Mesothelial cell of epicardium (in vitro differentiated cells): ENCODE measurements at places on chromosomes 5 and 9.
A peak's percentile ranks its signal among the peaks of the same experiment; 100 is the strongest.

DNA sequence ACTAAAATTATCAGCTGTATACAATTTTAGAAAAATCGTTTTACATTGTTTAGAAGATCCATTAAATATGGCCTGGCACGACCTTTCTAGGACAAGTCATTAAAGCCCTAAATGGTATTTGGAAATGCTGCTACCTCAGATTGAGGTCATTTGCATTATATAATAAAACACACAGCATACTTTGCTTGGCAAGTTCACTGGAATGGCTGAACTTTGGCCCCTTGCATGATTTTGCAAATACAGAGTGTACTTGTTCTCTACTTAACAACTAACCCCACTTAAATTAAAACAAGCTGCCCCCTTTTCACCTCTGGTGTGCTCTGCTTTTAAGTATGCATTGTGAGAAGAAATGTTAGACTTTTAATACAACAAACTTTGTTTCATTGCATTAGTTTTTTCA is 860.1 kb downstream of the PTPRD start:
- no peak for DNase-seq

DNA sequence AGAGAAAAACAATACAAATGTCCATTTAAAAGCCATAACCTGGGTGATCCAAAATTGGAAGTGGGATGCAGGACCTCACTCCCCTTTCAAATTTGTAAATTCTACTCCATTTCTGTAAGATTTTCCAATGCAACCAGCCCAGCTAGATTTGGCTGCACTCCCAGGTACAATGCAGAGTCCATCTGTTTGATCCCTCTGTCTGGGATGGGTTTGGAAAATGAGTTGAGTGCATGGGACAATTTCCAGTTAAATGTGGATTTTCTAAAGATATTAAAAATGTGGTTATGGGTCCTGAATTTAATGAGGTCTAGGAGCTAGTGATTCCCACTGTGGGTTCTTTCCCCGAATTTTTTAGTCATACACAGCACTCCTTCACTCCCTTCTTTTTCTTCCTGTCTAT is 104.0 kb upstream of the ATP10B start:
- DNase-seq = no peak

DNA sequence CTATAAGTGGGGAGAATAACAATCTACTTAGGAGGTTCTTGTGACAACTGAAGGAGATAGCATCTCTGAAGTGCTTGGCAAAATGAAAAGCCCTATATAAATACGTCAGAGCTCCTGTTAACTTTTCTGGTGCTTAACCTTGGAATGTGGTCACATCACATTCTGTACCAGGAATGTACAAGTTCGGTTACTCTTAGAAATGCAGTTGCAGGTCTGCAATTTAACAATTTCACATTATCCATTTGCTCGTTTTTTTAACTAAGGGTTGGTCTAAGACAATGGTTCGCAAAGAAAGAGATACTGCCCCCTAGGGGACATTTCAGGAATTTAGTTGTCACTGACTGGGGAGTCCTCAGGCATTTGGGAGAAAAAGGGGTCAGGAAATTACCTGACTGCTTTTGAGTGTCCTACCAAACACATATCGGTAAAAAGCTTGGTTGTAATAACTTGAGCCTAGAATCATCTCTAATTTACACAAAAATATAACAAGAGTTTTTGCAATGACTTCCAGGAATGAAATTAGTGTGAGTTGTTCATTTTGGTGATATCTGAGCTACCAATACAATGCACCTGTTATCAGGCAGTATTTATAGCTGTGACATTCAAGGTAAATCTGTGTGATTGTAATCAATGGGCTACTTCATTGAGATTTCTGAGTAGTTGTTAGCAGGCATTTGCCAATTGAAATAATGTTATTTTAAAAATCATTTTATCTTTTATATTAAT is 5.4 kb upstream of the HBEGF start:
- DNase-seq = peak; percentile 55

DNA sequence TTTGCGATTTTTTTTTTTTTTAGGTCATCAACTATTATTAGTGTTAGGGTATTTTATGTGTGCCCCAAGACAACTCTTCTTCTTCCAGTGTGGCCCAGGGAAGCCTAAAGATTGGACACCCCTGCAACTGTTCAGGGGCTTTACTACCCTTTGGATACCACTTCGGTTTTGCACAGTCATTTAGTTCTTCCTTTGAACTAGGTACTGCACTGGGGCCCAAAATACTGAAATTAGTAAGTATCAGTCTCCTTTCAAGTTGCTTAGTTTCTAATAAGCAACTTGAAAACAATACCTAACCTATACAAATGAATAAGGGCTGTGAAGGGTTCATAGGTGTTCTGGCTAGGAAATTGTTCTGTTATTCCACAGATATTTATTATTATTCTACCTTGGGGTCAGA is 45.3 kb downstream of the CWC27 start:
- no peak for DNase-seq

GRCh38 chr5:7947301-7947700 is 78.4 kb downstream of the MTRR start:
- no peak for DNase-seq

GRCh38 chr9:132806723-132807421 is 71.2 kb downstream of the AK8 start:
- no peak for DNase-seq

GRCh38 chr9:15867988-15868387 is 315.1 kb downstream of the CCDC171 start:
- DNase-seq = no peak

- DNase-seq = no peak
These were observed 50.0 kb upstream of the ADAMTSL1 start for GRCh38 chr9:18423791-18424531.

- DNase-seq = no peak
These were observed 376.9 kb downstream of the DTWD2 start for GRCh38 chr5:118611332-118611945.

DNA sequence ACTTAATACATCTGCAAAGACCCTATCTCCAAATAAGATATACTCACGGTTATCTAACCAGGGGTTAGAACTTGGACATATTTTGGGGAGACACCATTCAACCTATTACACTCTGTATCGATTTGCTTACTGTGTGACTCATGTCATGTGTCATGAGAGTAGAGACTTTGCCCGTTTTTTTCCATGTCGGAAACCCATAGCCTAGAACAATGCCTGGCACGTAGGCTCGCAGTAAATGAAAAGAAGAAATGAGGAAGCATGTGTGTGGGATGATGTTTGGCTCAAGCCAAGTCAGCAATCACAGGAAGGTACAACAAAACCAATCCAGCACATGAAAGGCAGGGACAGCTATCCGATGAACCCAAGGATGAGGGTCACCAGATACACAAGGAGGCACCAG is 94.6 kb upstream of the DNAH5 start:
- no peak for DNase-seq

DNA sequence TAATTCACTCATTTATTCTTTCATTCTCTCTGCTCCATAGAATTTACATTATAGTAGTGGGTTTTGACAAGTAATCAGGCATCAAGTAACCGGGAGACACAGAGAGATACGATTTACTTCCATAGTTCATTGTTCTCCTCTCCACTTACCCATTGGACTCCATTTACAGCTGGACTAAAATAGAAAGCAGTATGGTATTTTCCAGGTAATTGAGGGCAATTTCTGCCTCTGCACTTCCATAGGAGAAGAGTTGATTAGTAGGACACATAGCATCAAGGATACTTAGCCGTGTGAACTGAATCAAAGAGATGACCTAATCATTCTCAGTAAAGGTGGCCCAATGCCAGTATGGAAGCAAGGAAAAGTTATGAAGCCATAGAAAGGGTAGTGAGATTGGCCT is 244.4 kb downstream of the COX7C start:
- DNase-seq = no peak

GRCh38 chr5:117131048-117131679 is 556.5 kb upstream of the SEMA6A start:
- no peak for DNase-seq

DNA sequence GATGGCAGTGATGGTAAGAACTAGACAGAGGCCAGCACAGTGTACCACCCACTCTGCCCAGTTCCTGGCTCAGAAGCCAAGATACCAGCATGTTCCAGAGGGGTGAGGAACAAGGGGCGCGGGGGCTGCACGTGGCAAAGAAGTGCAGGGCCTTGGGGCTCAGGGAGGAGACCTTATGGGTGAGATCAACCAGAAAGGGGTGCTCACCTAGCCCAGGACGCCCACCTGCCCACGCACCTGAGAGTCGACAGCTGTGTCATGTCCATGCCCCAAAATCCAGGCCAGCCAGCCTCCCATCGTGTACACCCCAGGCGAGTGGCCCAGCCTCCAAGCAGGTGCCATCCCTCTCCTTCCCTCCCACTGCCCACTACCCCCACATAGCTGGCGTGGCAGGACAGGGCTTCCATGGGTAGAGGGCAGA is 34.9 kb downstream of the BICD2 start:
- no peak for DNase-seq

- DNase-seq = no peak
These were observed 15.0 kb downstream of the TENT4A start for GRCh38 chr5:6728011-6728794.

DNA sequence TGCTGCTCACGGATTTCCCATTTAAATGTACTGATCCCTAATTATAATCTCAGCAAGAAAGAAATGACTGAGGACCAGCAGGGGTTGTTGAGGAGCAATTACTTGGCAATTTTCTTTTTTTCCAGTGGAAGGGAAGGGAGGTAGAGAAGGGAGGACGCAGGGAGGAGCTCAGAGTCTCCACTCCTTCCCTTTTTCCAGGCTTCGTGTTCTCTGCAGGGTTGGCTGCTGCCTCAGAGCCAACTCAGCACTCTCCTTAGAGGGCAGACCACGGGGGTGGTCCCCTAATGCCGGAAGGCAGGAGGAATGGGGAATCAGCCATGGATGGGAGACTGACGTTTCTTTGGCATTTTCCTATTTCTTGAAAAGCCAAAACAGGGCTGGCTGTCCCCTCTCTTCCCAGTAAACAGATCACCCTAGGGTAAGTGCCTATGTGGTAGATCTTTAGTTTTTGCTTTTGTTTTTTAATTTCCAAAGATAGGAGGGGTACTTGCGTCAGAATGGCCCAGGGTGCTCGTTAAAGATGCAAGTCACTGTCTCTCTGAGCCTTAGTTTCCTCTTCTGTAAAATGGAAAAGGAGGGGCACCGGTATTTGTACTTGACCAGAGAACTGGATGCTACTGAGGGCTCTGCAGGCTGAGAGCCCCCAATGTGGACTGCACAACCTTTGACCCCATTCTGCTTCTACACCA is 39.6 kb upstream of the LCP2 start:
- DNase-seq = no peak
